ENCODE measurements at places on chromosomes 7 and 10. TPM values are rescaled to one million over a fixed set of nuclear protein-coding genes. Genes with fewer than 3 reads are reported as not detected.

GRCh38 chr10:74738052-74738451, 88.3 kb upstream of the KAT6B start:
- no peak for DNase-seq

The SLC16A12 gene
- total RNA-seq = 0.21 TPM

The TMEM270 gene
- not detected for total RNA-seq

The TAS2R4 gene
- total RNA-seq = 1.1 TPM

The PDE1C gene
- total RNA-seq = 2.9 TPM
